ENCODE measurements at places on chromosomes 3 and 15. TPM values are rescaled to one million over a fixed set of nuclear protein-coding genes. Genes with fewer than 3 reads are reported as not detected.

POLQ gene
- total RNA-seq = 12.3 TPM

SIDT1 gene
- not detected for total RNA-seq

STRIT1 gene
- total RNA-seq = not detected

DNA sequence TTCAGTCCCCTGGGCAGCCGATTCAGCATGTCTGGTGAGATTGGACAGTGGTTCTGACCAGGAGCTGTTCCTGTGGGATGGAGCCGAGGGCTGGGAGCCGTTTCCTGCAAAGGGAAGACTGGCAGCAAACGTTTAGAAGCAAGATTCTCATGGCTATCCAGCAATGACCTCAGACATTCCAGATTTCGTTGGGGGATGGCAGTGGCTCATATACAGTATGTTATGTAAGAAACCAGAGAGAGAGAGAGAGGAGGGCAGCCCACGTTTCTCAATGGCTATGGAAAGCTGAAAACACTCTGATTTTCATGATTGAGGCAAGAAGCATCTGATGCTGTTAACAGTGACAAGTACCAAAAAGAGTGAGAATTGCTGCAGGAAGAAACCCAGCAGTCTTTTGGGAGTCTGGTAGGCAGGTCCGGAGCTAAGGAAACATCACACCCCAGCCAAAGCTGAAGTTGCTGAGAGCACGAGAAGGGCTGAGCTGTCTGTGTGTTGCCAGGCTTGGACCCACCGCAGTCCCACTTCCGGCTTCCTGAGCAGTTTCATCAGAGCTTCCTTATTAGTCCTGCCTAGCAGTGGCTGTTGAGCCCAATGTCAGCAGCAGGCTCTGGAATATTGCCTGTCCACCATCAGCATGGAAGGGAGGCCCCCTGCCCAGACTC, 25.6 kb upstream of the VPS8 start:
- 0 out of 2 replicates have a peak, but pooled peaks cover 6% of the 10 kb centered on the region for H3K27me3 ChIP-seq
- no peak for DNase-seq
- H3K27ac ChIP-seq = no peak overlapping the region
- H3K4me3 ChIP-seq = no peak overlapping the region

DNA sequence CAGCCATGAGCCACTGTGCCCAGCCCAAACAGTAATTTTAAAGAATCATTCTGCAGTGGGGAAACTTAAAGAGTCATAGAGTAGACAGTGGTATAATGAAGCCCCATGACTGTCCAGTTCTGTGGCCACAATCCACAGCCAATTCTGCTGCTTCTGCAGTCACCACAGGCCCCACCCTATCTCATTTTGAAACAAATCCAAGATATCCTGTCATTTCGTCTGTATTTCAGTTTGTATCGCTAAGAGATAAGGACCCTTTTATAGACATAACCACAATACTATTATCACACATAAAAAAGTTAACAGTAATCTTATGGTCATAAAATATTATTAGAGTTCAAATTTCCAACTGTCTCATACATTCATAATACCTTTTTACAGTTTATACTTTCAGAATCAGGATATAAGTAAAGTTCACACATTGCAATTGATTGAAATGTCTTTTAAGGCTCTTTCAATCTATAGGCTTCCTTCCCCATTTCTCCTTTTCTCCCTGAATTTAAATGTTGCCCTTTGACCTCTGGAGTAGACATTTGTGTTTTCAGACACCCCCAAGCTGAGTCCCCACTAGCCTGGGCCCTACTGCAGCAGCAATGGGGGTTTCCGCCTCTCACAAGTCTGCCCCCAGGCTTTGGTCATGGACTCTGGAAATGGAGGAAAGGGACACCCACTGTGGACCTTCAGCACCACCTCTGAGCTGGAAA, 4.2 kb upstream of the NUP210 start:
- no peaks in the 10 kb centered on the region for H3K27me3 ChIP-seq
- H3K4me3 ChIP-seq = no peak overlapping the region
- peaks cover 13% of the 10 kb centered on the region for H3K4me1 ChIP-seq
- DNase-seq = no peak
- H3K27ac ChIP-seq = no peak overlapping the region
- H3K36me3 ChIP-seq = no peaks in the 10 kb centered on the region

DNA sequence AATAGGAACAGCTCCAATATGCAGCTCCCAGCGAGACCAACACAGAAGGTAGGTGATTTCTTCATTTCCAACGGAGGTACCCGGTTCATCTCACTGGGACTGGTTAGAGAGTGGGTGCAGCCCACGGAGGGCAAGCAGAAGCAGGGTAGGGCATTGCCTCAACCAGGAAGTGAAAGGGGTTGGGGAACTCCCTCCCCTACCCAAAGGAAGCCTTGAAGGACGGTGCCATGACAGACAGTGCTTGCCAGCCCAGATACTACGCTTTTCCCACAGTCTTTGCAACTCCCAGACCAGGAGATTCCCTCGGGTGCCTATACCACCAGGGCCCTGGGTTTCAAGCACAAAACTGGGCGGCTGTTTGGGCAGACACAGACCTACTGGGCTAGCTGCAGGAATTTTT, 576.9 kb upstream of the NECTIN3 start:
- no peaks in the 10 kb centered on the region for H3K4me1 ChIP-seq
- H3K27ac ChIP-seq = no peak overlapping the region
- H3K4me3 ChIP-seq = no peak overlapping the region
- no peaks in the 10 kb centered on the region for H3K27me3 ChIP-seq

- DNase-seq = no peak
- H3K27me3 ChIP-seq = no peaks in the 10 kb centered on the region
- no peak overlapping the region for H3K4me3 ChIP-seq
- peaks cover 6% of the 10 kb centered on the region for H3K36me3 ChIP-seq
Observed at GRCh38 chr3:11820531-11821041, 26.1 kb downstream of the TAMM41 start.

- H3K36me3 ChIP-seq = no peaks in the 10 kb centered on the region
- H3K4me1 ChIP-seq = no peaks in the 10 kb centered on the region
- H3K27me3 ChIP-seq = no peaks in the 10 kb centered on the region
- no peak overlapping the region for H3K27ac ChIP-seq
Observed at GRCh38 chr3:139187648-139188047, 143.0 kb upstream of the PRR23C start.

- no peaks in the 10 kb centered on the region for H3K36me3 ChIP-seq
- H3K27me3 ChIP-seq = peaks cover 11% of the 10 kb centered on the region
- peak overlapping the region; percentile 51 for H3K4me3 ChIP-seq
- H3K4me1 ChIP-seq = peaks cover 16% of the 10 kb centered on the region
- no peak for DNase-seq
Observed at GRCh38 chr15:91852741-91853510, 582 bp upstream of the SLCO3A1 start.

GRCh38 chr3:46954178-46954577, 22.4 kb downstream of the CCDC12 start:
- H3K36me3 ChIP-seq = no peaks in the 10 kb centered on the region
- H3K4me1 ChIP-seq = peaks cover 44% of the 10 kb centered on the region
- no peaks in the 10 kb centered on the region for H3K27me3 ChIP-seq
- no peak for DNase-seq
- H3K4me3 ChIP-seq = no peak overlapping the region

- H3K27me3 ChIP-seq = no peaks in the 10 kb centered on the region
- H3K4me3 ChIP-seq = no peak overlapping the region
- peaks cover 5% of the 10 kb centered on the region for H3K4me1 ChIP-seq
- no peak for DNase-seq
- H3K36me3 ChIP-seq = no peaks in the 10 kb centered on the region
- H3K27ac ChIP-seq = no peak overlapping the region
Observed at GRCh38 chr3:71503525-71504249, 79.8 kb downstream of the FOXP1 start.

DNA sequence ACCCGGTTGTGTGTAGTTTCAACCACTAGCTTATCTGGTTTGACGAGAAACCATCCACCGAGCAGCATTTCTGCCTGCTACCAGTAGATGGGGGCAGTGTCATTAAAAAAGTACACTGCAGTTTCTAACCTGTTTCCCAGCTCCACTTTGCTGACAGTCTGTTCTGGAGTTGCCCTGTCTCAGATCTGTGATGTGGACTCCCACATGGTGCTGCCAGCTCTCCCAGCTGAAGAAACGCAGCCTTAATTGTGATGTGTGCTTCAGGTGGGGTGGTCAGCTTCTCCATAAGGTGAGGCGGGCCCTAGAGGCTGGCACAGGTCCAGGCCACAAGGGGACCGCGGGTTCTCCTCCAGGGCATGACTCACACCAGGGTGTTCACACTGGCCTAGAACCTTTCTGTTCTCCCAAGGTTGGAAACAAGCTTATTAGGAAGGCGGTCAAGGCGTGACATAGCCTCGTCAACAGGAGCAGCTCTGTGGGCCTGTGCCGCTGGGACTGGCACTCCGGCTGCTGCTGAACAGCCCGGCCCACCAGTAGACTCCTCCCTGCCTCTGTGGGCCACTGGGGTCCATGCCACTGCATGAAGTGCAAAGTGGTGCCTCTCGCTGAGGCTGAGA, 2.9 kb upstream of the FAM43A start:
- peak overlapping the region; percentile 41 for H3K4me3 ChIP-seq
- peak; percentile 88 for DNase-seq
- H3K4me1 ChIP-seq = peaks cover 16% of the 10 kb centered on the region
- H3K27me3 ChIP-seq = no peaks in the 10 kb centered on the region
- no peaks in the 10 kb centered on the region for H3K36me3 ChIP-seq
